Aorta (tissue), 5 donors: ENCODE measurements at places on chromosomes 1 and 21.
A peak's percentile ranks its signal among the peaks of the same experiment; 100 is the strongest.

- DNase-seq, result no peak
Measured at GRCh38 chr21:27220416-27220815, 253.5 kb upstream of the ADAMTS5 start.

GRCh38 chr21:28675331-28676041, 317.2 kb downstream of the LTN1 start:
- DNase-seq, result no peak

- peak; percentile 86 for DNase-seq
Measured at GRCh38 chr21:34836103-34836932, 167.5 kb downstream of the CLIC6 start.

- DNase-seq, result peak; percentile 93
Measured at GRCh38 chr1:205977402-205978014, 25.7 kb downstream of the RAB7B start.

DNA sequence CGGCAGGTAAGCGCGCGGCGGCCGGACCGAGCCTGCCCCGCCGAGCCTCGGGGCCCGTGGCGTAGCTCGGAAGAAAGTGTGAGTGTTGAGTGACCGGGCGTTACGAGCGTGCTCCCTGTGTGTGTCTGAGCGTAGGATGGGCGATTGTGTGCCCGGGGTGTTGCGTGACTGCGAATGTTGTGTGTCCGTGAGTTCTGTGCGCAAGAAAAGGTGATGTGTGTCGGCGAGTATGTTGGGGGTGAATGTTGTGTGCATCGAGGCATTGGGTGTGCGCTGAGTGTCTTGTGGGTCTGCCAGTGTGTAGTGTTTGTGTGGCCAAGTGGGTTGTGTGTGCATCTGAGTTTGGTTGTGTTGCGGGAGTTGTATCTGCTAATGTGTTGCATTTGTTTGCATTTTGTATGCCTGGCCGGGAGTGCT, 398 bp downstream of the PTPRU start:
- no peak for DNase-seq

GRCh38 chr1:30422251-30422650, 301.1 kb downstream of the MATN1 start:
- peak; percentile 35 for DNase-seq

DNA sequence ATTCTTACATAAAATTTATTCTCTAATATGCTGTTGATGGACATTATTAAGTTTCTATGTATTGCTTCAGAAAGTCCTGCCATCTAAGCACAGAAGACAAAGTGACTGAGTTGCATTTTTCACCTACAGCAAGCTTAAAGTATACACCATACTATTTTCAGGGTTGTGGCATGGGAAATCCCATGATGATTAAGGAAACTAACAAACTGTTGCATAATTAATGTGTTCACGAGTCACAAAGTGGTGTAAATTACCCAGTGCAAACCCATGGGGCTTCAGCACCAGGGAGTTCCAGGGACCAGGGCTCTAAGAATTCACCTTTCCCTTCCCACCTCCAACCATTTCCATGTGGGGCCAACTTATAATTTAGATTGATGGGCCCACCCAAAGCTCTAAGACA, 81.9 kb upstream of the NR5A2 start:
- no peak for DNase-seq

DNA sequence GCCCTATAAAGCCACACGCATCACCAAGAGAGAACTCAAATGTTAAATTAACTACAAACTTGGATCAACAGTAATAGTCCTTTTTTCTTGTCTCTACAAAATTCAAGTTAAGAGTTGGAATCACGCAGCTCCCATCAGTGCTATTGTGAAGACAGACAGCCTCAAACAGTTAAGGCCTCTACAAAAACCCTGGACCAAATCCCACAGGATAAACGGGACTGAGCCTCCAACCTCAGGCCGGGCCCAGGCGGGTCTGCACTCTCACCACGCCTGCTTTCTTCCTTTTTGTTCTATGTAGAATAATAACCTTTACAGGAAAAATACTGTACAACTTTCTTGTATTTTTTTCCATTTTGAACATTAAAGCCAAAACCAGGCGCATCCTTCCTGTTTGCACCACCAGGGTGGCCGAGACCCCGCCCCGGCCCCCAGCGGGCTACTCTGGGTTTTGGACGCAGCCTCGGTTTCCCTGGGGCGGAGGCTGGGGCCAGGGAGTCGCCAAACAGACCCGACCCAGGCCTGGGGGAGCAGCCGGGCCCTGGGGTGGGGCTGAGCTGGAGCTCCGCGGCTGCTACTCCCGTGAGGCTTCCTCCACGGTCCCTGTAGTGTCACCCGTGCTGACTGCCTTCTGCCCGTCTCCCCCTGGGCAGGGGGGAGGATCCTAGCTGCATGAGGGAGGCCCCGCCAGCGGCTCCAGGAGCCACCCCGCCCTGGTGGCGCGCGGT, 158.4 kb downstream of the CASZ1 start:
- DNase-seq, result no peak
